ENCODE measurements at places on chromosomes 2 and 18. TPM values are rescaled to one million over a fixed set of nuclear protein-coding genes. Genes with fewer than 3 reads are reported as not detected.

The SERPINB4 gene
- 2.5 TPM for total RNA-seq

The ESPNL gene
- 0.66 TPM for total RNA-seq

The SERPINB8 gene
- total RNA-seq = 7.0 TPM

The ING5 gene
- 29.8 TPM for total RNA-seq

The FOXD4L1 gene
- 0.24 TPM for total RNA-seq

DNA sequence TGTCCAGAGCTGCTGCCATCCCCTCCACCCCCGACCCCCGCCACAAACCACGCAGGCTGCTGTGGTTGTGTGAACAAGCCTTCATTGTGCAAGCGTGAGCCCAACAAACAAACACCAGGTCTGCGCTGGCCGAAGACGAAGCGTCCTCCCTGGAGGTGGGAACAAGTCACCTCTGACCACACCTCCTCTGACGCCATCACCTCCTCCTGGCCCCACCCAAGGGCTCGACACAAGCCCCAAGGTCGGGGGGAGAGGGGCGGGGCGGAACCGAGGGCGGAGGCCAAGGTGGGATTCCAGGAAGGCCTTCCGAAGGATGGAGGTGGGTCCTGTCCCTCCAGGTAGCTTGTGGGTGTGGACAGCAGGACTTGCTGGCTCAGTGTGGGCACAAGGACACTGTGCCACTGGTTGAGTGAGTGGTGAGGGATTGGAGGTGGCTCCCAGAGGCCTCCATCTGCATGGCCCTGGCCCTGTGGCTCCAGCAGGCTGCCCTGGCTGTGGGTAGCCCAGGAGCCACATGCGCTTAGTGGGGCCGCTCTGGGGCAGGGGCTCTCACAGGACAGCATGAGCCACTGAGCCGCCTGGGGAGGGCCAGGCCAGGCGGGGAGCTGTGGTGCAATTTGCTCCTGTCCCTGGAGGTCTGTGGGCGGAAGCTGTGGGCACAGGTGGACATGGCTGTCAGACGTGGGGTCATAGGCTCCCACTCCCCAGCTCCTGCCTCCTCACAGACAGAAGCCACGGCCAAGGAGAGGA lies 7.4 kb upstream of the GPR17 start:
- no peak for DNase-seq
- H3K4me1 ChIP-seq = peaks cover 98% of the 10 kb centered on the region
- no peak overlapping the region for H3K4me3 ChIP-seq

DNA sequence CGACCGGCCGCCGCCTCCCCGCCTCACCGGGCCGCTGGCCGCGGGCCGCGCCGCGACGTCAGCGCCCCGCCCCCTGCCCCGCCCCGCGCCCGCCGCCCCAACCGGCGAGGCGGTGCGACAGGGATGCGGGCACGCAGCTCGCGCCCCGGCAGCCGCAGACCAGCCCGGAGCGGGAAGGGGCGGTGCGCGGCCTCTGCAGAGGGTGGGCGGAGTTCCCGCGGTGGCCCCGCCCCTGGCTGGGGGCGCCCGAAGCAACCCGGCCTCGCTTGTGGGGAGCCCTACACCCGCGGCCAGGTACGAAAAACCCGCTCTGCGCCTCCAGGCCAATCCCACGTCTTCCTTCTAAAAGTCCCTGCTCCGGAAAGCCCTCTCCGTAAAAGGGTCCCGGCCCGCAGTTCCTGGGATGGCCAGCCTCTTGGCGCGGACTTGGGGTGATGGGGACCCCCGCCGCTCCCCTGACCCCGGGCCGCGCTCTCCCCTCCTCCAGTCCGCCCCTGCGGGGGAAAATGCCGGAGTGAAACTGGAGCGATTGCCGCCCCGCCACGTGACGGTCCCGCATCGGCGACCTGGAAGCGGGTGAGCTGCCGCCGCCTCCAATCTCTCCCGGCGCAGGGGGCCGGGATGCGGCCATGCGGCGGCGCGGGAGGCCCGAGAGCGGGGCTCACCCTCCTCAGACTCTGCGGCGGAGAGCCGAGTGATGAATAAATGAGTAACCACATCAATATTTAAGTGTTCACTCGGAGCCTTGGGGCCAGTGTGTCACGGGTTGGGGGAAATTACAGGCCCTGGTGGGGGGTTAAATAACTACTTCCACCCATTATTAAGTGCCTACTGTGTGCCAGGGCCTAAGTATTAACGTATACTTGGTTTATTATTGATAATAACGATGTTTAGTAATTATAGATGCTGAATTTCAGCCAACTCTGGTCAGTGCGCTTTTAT lies at the start of gene RAB11FIP5:
TSS of gene RAB11FIP5 (minus strand) at position 36 of the 942 bp plus-strand sequence. CDS start 171 bp downstream, outside the sequence.
- peak within 1 kb of the TSS; percentile 29 for H3K4me3 ChIP-seq
- H3K36me3 ChIP-seq = no peaks in the 10 kb centered on the region
- H3K27ac ChIP-seq = no peak within 1 kb of the TSS

- no peaks in the 10 kb centered on the region for H3K27me3 ChIP-seq
- H3K4me3 ChIP-seq = no peak overlapping the region
- no peaks in the 10 kb centered on the region for H3K36me3 ChIP-seq
- no peak overlapping the region for H3K27ac ChIP-seq
- peaks cover 31% of the 10 kb centered on the region for H3K4me1 ChIP-seq
- no peak for DNase-seq
Measured at GRCh38 chr2:45895241-45895861, 243.9 kb downstream of the PRKCE start.

GRCh38 chr2:240922245-240922981 lies 16.3 kb downstream of the CROCC2 start:
- H3K27me3 ChIP-seq = peaks cover 8% of the 10 kb centered on the region
- H3K4me1 ChIP-seq = no peaks in the 10 kb centered on the region
- no peak overlapping the region for H3K27ac ChIP-seq

- no peaks in the 10 kb centered on the region for H3K36me3 ChIP-seq
- H3K4me1 ChIP-seq = no peaks in the 10 kb centered on the region
- H3K4me3 ChIP-seq = no peak overlapping the region
- H3K27me3 ChIP-seq = no peaks in the 10 kb centered on the region
- DNase-seq = no peak
- H3K27ac ChIP-seq = no peak overlapping the region
Measured at GRCh38 chr2:65915273-65915672, 482.9 kb upstream of the SPRED2 start.

DNA sequence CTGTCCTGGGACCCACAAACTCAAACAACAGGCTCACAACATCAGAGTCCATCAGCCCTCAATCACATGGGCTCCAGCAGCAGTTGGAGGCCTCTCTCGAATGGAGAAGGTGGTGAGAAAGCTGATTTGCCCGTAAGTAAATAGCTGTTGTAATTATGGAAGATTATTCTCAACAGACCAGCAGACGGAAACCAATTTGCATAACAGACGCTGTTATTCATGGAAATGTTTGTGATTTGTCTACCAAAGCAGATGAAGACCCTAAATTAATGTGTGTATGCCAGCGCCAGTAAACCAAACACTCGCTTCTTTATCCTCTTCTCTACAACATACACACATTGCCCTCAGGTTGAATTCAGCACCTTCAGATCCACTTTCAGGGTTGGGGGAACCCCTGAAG lies 23.4 kb upstream of the GALNT14 start:
- no peaks in the 10 kb centered on the region for H3K36me3 ChIP-seq
- H3K4me3 ChIP-seq = no peak overlapping the region
- DNase-seq = no peak
- H3K27ac ChIP-seq = no peak overlapping the region
- no peaks in the 10 kb centered on the region for H3K4me1 ChIP-seq

DNA sequence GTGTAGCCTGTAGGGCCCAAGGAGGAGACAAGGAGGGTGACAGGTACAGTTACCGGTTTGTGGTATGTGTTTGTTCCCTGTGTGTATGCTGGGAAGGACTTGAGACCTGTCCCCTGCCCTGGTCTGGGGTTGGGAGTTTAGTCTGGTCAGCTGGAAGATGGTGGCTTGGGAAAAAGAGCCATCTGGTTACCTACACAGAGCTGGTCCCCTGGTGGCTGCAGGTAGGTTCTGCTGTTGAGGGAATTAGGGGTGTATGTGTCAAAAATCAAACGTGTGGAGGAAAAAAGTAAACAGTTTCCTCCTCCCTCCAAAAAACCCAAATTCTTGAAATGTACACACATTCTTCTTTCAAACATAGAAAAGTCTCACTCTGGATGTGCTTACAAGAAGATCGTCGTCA lies 24.3 kb downstream of the PTMA start:
- H3K27ac ChIP-seq = no peak overlapping the region
- no peaks in the 10 kb centered on the region for H3K4me1 ChIP-seq
- H3K36me3 ChIP-seq = peaks cover 32% of the 10 kb centered on the region
- no peaks in the 10 kb centered on the region for H3K27me3 ChIP-seq
- DNase-seq = no peak
